ENCODE measurements at places on chromosomes 1 and 21.

DNA sequence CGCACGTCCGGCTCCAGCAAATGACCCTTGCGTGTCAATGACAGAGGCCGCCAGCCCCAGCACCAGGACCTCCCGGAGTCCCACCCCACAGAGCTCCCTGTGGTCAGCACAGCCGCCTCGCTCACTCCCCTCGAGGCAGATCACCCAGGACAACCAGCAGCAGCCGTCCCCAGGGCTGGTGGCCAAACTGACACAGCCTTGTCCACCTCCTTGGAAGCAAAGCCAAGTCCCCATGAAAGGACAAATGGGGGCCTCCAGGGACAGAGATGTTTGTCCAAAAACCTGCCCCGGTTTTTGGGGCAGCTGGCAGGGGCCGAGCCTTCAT is 2.1 kb downstream of the KRTAP10-10 start:
- DNase-seq = no peak

DNA sequence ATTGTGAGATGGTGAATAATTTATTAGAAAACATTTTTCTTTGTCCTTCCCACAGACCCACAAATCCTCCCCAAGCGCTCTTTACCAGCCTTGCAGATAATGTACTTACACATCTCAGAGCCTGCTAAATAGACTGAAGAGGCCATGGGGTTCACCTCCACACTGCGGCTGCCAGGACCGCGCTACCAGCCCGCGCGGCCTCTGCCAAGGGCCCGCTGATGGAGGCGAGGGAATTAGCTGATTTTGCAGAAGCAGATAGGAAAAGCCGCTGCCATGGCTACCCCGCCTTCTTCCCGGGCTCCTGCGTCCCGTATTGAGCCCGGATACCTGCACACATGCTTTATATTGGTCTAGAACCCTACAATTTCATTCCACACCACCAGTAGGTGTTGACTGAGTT is 248.0 kb upstream of the FOXD3 start:
- DNase-seq = no peak

DNA sequence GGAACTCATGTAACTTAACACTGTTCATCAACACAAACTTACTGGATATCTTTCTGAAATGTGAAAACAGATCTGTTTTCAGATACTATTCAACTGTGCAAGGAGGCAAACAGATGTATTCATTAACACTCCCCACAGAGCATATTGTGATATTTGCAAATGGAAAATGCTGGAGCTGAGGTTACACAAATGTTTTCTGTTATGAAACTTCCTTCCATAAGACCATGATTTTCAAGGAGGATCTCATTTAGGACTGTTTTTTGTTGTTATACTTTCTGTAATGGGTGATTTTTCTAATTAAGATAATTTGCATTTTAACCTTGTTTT is 56.1 kb downstream of the GABPA start:
- no peak for DNase-seq

GRCh38 chr1:28281608-28282425 is 22.5 kb downstream of the SESN2 start:
- DNase-seq = no peak

GRCh38 chr1:4624801-4625200 is 29.6 kb upstream of the AJAP1 start:
- no peak for DNase-seq

DNA sequence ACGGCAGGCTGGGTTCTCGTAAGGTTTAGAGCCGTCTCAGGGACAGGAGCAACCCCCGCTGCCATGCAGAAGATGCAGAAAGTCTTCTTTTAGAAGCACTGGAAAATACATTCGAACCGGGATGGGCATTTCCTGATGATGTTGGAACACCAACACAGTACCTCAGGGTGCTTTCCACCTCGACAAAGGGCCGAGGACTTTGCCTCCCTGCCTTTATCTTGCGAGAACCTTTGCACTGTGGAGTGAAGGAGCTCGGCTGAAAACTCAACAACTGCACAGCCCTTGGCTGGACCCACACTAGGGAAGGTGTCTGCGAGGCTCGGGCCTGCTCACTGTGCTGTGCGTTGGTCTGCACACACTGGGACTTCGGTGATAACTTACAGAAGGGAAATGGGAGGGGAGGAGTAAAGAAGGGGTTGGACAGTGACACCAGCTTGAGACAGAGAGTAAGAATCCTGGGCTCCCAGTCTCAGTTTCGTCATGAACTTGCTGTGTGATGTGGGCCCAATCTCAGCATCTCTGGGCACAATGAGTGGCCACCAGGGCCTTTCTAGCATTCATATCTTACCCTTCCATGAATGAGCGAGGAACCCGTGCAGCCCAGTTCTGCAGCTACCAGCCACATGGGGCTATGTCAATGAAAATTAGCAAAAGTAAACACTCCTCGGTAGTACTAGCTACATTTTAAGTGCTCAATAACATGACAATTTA is 18.2 kb downstream of the RCAN1 start:
- no peak for DNase-seq

GRCh38 chr21:25608044-25608737 is 910 bp upstream of the MRPL39 start:
- peak; percentile 70 for DNase-seq

DNA sequence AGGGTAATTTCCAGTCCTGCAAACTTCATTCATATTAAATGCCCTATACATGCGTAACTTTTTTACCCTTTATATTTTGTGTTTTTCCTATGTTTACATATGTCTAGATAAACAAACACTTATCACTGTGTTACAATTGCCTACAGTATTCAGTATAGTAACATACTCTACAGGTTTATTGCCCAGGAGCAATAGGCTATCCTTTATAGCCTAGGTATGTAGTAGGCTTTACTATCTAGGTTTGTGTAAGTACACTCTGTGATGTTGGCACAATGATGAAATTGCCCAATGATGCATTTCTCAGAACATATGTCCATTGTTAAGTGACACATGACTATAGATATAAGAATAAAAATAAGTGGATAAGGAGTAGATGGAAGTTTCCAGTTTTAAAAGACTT is 345.5 kb upstream of the C1orf87 start:
- no peak for DNase-seq

GRCh38 chr1:47617381-47618221 is 179.8 kb downstream of the FOXD2 start:
- no peak for DNase-seq

DNA sequence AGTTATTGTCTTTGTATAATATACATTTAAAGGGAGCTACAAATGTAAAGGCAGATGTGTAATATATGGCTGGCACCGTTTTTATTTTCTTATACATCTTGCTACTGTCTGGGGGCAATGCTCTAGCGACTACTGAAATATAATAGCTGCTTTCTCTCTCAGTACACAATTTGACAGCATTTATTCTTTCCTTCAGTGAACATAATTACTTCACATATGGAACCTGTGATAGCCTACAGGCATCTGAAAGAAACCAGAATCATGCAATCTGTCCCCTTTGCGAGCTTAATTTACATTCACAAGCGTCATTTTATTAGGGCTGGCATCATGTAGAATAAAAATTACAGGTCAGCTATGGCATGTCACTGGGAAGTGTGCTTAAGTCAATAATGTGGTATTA is 557.5 kb upstream of the PTBP2 start:
- no peak for DNase-seq

DNA sequence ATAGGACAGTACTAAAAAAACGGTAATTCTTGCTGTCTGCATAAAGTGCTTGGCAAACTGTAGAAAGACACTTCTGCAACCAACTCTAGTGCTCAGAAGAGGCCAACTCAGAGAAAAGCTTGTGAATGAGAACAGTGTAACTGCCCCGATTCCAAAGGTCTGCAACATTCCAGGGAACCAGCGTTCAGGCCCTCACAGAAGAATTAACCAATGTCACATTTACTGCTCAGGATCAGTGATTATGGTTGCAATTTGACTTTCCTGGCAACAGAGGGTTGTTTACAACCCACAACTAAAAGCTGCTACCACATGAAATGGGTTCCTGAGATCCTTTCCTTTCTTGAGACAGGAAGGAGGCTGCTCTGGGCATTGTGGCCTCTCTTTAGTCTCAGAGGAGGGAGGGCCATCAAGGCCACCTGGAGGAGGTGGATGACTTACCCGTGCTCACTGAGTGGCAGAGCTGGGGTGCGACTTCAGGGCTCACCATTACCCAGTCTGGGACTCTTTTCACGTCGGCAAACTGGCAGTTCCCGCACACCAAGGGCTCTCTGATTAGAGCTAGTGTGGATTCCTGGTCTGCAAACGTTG is 15.3 kb downstream of the SRSF4 start:
- DNase-seq = no peak

DNA sequence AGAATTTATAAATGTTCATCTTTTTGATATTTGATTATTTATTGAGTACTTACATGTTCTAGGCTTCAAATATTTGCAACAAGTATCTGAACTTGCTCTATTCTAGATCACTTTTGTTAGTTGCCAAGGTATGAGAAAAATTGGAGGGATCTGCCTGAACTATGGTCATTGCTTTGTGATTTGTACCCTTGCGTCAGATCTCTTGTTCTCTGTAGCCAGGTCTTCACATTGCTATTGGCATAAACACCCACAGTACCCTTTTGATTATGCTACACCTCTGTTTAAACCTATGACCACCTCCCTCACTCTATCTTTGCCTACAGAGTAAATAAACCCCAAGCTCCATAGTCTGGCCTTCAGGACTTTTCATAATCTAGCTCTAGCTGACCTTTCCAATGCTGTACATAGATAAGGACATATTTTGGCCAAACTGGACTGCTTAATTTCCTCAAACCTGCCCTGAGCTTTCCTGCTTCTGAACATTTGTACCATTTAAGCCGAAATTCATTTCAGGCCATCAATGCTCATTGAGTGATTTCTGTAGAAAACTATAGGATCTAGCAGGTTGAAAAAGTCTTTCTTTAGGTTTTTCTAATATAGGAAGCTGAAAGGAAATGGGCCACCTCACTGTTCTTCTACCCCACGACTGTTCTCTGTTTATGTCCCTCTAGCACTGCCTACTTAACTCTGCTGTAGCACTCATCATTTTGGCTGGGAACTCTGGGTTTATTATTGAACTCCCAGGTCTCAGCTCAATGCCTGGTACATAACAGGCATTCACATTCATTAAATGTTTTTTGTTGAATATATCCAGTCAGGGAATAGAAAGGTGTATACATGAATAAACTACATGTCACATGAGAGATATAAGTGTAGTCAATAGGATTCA is 84.9 kb downstream of the PPP1R12B start:
- DNase-seq = no peak

DNA sequence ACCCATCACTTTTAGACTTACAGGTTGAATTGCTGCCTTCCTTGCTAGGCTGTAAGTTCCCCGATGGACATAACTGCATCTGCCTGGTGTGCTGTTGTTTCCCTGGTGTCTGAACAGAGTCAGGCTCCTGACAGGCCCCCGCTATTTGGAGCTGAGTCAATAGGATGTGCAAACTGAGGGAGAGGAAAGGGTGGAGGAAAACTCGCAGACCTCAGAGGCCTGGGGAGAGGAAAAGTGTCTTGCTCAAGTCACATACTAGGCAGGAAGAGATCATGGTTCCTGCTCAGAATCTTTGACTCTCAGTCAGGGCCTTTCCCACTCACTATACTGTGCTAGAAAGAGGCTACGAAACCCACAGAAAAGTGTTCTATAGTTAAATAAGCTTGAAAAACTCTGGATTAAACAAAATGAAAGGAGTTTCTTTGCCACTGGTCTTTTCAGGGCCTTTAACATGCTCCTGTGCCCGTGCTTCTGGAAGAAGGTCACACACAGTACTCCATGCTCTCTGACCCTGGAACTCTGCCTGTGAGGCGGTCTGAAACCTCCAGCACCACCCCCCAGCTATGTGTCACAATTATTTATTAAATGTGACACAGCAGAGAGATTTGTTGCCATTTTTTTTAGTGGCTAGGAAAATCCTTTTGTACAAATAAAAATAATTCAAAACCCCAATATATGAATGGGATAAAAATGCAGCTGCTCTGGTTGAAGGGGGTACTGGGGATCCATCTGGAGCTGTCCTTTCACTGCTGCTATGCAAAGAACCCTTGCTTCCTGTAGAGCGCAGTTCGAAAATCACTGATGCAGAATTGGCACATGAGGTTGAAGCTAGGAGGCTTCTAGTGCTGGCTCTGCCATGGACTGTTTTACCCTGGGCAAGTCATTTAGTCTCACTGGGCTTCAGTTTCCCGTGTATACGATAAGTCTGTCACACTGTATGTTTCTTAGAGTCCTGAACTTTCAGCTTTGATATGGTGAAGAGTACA is 20.1 kb upstream of the CDCP2 start:
- DNase-seq = no peak

GRCh38 chr1:47469390-47469759 is 31.5 kb downstream of the FOXD2 start:
- DNase-seq = no peak

DNA sequence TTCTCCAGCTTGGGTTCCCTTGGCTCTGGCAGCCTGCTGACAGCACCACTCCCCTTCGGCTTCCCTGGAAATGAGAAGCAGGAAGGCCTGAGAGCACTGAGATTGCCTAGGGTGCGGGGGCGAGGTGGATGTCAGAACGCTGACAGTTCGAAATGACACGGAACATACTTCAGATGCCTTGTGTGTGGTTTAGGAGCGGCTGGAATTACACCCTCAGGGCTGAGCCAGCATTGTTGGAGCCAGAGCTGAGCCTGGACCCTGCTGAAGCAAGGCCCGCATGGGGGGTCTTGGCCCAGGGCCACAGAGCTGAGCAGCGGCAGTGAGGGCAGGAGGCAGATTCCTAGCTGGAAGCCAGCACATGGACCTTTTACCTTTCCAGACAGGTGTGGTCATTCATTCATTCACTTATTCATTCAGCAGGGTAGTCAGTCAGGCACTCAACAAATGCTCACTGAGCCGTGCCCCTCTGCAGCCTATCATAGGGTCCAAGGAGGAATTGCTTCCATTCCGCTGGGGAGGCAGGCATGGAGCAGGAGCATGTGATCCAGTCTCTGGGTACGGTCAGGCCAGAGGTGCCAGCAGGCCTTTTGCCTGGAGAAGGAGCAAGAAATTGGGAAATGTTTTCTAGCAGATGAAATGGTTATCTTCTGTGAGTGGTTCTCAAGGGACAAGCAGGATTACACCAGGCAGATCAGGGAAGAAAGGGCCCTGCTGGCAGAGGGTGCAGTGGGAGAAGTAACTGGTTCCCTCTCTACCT is 6.6 kb upstream of the FOXE3 start:
- DNase-seq = no peak

- peak; percentile 31 for DNase-seq
Observed at GRCh38 chr1:61301824-61302657, 219.7 kb downstream of the NFIA start.

GRCh38 chr1:86453664-86454063 is 15.1 kb upstream of the CLCA1 start:
- DNase-seq = no peak

GRCh38 chr1:228933753-228934152 is 198.5 kb downstream of the RHOU start:
- DNase-seq = no peak

GRCh38 chr1:106717591-106717990 is 338.9 kb upstream of the PRMT6 start:
- DNase-seq = no peak

GRCh38 chr1:239647045-239647444 is 260.7 kb downstream of the CHRM3 start:
- no peak for DNase-seq

GRCh38 chr1:181659321-181659957 is 176.1 kb downstream of the CACNA1E start:
- no peak for DNase-seq
